ENCODE measurements at places on chromosomes 7 and 10.
A peak's percentile ranks its signal among the peaks of the same experiment; 100 is the strongest.

DNA sequence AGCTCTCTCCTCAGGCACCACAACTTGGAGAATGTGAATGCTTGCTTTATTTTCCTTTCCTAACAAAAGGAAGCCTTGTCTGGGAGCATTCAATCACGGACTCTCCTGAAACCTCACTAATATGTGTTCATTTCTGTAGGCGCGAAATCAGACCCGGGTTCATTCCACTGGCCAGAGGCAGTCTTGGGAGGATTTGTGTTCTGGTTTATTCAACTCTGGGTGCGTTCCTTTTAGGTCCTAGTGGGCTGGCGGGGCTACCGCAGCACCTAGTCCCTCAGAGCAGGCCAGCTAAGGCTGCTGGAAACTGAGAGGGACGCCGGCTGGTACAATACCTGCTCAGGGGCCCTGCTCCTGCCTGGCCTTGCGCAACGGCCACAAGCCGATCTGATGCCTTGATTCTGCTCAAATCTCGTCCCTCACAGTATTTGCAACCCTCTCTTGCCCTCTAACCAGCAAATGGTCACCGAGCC, 7.5 kb downstream of the HOXA4 start:
- DNase-seq = no peak

DNA sequence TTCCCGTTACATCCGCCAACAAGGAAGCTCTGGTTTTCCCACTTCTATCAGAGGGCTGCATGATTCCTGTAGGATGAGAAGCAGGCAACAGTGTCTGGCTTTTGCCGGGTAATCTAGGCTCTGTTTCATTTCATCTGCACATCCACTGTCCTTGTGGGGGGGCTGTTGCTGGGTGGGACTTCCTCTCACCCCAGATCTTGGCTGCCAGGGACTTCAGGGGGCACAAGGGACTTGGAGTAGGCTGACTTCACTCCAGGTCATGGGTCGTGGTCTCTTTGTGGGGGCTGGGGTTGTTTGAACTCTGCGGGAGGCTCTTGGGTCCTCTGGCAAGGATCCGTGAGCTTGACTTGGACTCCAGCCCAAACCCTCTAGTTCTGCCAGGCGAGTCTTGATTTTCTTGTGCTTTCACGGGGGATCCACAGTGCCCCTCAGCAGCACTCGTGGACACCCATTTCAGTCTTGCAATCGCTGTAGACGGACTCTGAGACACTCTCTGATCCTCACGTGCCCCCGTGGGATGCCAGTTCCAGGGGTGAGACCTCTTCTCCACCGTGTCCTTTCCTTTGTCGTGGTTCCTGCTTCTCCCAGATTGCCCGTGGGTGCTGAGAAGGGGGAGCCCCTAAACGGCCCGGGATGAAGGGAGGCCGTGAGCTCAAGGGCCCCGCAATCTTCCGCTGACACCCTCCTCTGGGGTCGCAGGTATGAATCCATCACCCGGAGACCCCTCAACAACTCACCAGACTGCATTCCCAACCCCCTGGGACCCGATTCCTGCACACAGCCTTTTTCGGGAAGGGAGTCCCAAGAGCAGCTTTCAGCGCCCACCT, 21.4 kb upstream of the ZNF273 start:
- no peak for DNase-seq

GRCh38 chr7:87155788-87156187, 3.5 kb downstream of the DMTF1 start:
- DNase-seq = no peak

GRCh38 chr7:20651960-20652544, 36.6 kb downstream of the ABCB5 start:
- DNase-seq = no peak

DNA sequence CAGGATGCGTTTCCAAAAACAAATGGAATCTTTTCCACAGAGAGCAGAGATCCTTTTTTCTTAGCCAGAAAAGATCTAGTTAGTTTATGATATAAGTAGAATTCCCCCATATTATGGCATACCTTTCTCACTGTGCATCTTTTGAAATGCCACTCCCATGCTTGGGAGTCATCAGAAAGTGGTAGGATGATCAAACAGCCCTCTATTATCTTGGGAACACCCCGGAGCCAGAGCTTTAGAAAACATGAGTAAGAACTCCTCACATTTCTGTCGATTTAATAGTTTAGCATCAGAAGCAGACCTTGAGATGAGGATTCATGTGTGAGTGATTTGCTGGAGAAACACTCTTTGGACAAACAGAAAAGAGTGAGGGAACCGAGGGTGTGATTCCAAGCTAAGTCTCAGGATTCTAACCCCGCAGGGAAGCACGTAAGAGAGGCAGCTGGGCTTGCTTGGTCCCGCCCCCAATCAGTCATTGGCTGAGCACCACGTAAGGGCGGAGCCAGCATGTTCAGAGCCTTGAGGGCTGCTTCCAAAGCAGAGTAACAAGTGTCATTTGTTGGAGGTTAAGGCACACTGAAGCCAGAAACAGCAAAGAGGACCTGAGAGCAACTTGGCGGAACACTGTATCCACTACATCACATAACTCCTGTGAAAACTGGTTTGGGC, 43.7 kb upstream of the NXPH1 start:
- no peak for DNase-seq

DNA sequence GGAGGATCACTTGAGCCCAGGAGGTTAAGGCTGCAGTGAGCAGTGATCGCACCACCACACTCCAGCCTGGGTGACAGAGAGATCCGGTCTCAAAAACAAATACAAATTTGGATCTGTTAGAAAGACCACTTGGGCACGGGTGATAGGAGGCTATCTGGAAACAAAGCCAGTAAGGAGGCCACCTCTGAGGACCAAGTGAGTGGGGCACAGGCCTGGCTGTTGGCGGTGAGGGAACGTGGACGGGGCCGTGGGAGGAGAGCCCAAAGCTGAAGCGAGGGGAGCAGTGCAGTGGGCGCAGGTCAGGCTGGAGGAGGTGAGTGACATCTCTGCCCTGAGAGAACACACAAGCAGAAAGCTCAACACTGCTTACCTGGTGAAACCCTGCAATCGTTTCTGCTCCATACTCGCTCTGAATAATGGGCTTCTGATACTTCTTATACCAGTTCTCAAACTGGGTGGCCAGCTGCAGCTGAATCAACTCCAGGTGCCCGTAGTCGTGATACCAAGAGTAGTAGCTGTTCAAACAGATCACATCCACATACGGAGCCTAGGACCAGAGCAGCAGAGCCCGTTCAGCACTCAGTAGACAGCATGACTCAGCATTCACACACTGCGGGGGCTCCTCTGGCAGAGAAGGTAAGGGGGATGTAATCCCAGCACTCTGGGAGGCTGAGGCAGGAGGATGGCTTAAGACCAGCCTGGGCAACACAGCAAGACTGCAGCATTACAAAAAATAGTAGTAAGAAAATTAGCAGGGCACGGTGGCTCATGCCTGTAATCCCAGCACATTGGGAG, 14.5 kb downstream of the GUSB start:
- no peak for DNase-seq

DNA sequence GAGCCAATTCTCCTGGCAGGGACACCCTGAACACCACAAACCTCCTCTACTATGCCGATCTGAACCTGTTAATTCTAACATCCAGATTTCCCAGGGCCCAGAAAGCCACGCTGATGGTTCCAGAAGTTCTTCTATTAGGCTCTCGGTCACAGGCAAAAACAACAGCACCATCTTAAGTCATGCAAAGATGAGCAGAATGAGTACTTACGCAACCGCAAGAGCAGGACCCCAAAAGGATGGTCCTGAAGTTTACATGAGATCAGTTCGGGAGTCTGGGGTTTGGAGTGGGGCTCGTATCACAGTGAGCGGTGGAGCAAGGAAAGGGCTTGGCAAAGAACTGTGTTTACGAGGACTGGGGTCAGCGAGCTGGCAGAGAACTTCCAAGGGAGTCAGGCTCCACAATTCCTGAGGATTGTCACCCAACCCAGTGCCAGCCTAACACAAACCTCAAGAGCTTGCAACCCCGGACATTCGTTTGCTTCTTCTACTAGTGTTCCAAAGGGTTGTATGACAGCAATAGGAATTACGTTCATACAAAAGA, 532.6 kb downstream of the TNS3 start:
- DNase-seq = no peak

DNA sequence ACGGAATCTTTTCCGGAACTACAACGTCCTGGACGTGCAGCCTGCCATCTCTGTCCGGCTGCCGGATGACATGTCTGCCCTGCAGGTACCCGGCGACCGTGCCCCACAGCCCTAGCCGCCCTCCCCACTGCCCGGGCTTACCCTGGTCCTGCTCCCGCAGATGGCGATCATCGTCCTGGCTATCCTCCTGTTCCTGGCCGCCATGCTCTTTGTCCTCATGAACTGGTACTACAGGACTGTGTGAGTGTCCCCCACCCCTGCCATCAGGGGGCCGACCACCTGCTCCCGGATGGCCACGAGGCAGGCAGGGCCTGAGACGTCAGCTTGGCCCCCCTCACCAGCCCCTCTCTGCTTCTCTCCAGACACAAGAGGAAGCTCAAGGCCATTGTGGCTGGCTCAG, 38.0 kb upstream of the VSIR start:
- no peak for DNase-seq

- DNase-seq = no peak
Observed at GRCh38 chr7:118352867-118353453, 128.5 kb downstream of the ANKRD7 start.

- no peak for DNase-seq
Observed at GRCh38 chr7:33485747-33486493, 356.6 kb downstream of the BBS9 start.

- DNase-seq = peak; percentile 49
Observed at GRCh38 chr10:96395931-96396877, 37.4 kb upstream of the OPALIN start.

DNA sequence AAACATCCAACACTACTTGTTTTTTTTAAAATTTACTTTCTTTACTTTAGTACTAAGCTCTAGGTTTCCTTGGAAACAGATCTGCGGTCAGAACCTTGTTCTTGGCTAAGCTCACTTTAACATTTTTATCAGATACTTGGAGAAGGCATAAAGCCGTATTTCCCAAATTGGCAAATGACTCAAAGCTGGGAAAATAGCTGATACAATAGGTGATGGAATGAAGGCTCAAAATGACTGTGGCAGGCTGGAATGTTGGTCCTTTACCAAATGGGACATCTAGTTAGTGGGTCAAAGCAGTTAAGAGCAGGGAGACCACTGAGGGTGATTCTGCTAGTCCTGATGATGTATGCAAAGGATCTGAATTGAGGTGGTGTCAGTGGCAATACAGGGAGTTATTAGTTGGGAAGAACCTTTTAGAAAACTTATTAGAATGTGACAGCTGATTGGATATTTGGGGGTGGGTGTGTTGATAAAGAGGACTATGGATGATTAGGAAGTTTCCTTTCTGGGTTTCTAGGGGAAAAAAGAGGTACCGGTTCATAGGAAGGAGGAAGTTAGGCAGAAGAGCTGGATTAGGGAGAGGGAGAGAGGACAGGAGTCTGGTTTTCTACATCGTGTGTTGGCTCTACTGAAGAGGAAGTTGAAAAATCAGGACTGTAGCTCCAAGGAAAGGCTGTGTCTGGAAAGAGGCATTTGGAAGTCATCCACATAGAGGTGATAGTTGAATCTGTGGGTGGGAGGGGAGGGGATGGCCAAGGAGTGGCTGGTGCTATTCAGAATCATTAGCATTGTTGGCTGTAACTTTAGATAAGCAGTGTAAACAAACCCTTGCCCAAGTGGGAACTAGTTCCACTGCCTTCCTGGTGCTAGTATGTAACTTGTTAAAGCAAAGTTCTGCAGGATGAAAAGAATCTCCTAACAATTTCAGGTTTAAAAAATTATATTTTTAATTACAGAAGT, 13.1 kb downstream of the PLCE1 start:
- no peak for DNase-seq

GRCh38 chr7:150665089-150665748, 20.3 kb upstream of the GIMAP2 start:
- DNase-seq = no peak

GRCh38 chr7:158394936-158395335, 192.7 kb downstream of the PTPRN2 start:
- peak; percentile 29 for DNase-seq

DNA sequence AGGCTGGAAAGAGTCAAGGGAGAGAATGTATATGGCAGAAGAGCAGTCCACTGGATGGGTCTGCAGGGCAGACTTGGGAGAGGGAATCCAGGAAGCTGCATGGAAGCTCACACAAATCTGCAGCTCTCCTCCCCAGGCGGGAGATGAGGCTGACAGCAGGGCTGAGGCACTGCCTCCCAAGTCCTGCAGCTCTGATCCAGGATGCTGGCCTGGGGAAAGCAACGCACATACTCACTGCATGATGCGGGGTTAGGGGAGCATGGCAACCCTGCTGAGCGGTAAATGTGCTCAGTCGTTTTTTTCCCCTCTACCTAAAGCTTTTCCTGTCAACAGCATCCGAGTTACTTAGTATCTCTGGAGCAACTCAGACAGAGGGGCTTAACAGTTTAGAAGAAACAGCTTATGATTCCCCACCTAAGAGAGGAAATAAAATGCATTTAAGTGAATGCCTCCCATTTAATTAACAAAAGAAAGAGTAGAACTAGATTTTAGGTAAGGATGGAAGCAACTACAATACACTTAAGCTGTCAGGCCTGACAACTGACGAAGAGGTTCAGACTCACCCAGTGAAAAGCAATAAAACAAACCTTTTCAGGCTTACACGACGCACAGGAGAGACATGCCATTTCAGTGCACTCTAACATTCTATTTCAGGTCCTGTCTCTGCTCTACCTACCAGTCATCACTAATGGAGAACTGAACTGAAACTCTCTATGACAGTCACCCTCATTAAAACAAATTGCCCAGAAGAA, 37.0 kb downstream of the CHCHD3 start:
- DNase-seq = no peak

GRCh38 chr7:127884066-127884559, 147.1 kb downstream of the LRRC4 start:
- no peak for DNase-seq

DNA sequence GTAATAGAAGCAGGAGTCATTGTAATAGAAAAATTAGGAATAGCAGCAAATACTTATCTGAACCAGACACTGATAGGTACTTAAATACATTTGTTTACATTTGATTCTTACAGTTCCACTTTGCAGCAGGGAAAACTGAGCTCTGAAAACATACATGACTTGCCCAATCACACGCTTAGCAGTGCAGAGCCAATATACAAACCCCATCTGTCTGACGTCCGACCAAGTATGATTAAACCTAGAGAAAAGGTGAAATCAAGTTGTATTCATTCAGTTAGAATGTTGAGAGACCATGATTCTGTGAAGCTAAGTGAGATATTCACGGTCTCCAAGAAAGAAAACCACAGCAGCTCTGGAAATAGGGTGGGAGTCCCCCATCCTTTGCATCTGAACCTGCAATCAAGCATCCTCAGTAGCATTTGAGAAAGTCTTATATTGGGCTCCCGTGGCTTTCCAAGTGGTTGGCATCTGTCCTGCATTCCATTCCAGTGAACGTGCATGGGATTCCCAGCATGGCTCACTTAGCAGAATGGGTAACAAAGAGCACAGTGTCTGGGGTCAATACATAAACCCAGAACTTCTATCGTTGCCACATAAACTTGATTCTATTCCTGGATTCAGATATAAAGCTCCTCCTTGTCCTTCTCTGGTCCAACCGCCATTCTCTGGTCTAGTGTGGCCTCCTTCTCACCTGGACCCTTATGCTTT, 148.7 kb upstream of the RSU1 start:
- DNase-seq = no peak

- no peak for DNase-seq
Observed at GRCh38 chr10:122495406-122496340, 34.3 kb downstream of the HTRA1 start.

Data from stimulated activated CD4-positive, alpha-beta T cell treated with anti-CD3 and anti-CD28 coated beads, Interleukin-2, amount 100 ng/mL, for 48 hours (primary cell).